ENCODE measurements at places on chromosomes 4 and X. TPM values are rescaled to one million over a fixed set of nuclear protein-coding genes. Genes with fewer than 3 reads are reported as not detected.

GYG2 gene
- not detected for total RNA-seq

CTAG2 gene
- not detected for total RNA-seq

SPANXC gene
- not detected for total RNA-seq

PGAM4 gene
- not detected for total RNA-seq
